Activated naive CD4-positive, alpha-beta T cell treated with anti-CD3 and anti-CD28 coated beads for 36 hours (primary cell): ENCODE measurements at places on chromosomes 5 and 9.

DNA sequence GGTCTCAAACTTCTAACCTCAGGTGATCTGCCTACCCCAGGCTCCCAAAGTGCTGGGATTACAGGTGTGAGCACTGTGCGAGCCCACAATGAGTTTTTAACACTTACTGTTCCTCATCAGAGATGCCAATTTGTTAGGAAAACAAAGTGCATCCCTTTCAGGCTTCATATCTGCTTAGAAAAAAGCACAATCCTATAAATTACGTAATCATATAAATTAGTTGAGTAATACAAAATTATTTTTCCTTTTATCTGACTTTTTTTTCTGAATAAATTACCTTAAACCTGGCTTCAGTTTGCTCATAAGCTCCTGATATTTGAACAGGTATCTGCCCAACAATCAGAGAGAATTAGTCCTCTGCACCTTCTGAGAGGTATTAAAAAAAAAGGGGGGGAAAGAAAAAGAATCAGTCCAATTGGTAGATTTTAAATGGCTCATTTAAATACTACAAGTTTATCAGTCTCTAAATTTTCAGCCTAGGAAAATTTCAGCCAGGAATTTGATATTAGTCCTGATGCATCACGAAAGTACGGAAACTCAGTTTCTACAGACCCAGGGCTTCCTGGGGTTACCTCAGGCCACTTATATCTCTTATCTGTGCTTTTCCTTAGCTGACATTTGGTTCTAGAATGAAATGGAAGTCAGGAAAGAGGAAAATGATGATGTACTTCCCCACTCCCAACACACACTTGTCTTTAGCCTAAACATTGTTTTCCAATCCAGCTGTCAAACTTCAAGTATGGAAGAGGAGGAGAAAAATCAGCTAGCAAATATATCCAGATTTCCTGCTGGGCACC is 26.8 kb downstream of the ITGA1 start:
- DNase-seq: no peak

- DNase-seq: no peak
Measured at GRCh38 chr9:82571540-82571939, 491.4 kb downstream of the RASEF start.

- DNase-seq: no peak
Measured at GRCh38 chr5:1119312-1119831, 7.5 kb upstream of the SLC12A7 start.

DNA sequence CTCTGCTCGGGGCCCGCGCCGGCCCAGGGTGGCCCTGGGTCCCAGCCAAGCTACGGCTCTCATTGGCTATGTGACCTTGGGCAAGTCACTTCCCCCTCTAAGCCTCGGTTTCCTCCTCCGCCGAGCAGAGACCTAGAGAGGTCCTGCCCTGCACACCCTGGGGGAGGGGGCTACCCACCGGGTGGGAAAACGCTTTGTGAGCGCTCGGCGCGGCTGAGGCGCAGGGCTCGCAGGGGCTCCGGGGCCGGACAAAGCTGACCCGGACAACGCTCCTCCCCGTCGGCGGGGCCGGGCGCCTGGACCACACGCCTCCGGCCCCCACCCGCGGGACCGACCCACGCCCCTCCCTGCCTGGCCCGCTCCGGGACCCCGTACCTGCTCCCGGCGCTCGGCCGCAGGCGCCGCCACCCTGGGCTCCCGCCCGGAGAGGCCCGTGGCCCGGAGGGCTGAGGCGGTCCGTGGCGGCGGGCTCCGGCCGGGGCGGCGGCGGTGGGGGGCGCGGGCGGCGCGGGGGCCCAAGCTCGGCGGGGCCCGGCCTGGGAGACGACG is 85.7 kb upstream of the MELK start:
- peak; percentile 60 for DNase-seq

GRCh38 chr5:137015540-137016116 is 483.5 kb downstream of the SPOCK1 start:
- no peak for DNase-seq

GRCh38 chr5:32193591-32193990 is 19.5 kb upstream of the GOLPH3 start:
- no peak for DNase-seq

GRCh38 chr9:10910779-10911178 is 298.0 kb upstream of the PTPRD start:
- DNase-seq: no peak
